ENCODE measurements at places on chromosomes 13 and 19.

DNA sequence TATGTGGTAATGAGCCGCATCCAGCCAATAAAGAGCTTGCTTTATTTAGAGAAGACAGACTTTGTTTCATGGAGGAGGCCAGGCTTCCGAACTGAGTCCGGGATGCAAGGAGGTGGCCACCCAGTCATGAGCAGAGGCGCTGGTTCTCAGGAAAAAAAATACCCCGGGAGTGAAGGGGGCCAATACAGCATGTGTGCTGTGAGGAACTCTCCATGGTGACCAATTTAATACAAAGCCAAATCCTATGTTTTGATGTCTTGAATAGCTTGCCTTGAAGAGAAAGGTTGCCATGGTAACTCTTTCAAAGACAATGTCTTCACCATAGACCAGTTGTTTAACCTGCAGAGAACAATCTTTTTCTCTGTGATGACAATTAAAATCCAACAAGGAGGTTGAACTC, 43.4 kb upstream of the PDCD5 start:
- no peak for DNase-seq

DNA sequence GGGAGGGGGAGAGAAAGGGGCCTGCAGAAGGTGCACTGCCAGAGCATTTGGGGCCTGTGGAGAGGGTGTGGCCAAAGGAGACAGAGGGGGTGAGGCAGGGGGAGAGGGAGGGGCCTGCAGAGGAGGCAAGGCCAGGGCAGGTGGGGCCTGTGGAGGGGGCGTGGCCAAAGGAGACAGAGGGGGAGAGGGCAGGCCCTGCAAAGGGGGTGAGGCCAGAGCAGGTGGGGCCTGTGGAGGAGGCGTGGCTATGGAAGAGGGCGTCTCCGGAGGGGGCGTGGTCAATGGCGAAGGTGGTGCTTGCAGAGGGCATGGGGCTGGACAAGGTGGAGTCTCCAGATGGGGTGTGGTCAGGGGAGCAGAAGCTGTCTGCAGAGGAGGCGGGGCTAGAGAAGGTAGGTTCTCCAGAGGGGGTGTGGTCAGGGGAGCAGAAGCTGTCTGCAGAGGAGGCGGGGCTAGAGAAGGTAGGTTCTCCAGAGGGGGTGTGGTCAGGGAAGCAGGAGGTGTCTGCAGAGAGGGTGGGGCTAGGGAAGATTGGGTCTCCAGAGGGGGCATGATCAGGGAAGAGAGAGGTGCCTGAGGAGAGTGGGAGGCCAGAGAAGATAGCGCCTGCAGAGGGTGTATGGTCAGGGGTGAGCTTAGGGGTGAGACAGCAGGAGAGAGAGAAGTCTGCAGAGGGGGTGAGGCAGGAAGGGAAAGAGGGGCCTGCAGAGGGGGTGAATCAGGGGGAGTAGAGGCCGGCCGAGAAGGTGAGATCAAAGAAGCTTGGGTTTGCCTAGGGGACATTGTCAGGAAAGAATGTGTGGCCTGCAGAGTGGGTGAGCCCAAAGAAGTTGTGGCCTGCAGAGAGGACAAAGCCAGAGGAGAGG, 3.4 kb downstream of the PRR36 start:
- no peak for DNase-seq

- no peak for DNase-seq
Measured at GRCh38 chr19:4811328-4812131, 20.0 kb downstream of the TICAM1 start.

DNA sequence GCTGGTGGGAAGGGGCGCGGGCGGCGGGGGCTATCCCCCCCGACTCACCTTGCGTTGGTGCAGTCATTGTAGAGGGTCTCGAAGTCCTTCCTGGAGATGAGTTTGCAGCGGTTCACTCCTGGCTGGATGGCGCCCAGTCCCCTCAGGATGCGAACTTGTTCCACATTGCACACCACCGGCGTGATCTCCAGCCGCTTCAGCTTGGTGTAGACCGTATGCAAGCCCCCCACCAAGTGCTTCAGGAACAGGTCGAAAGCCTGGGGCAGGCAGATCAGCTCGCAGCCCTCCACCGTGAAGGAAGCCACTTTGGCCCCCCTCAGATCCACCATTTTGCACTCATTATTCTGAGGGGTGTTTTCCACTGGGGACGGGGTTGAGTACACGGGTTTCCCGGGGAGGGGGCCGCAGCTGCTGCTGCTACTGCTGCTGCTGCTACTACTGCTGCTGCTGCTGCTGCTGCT, 1.1 kb downstream of the DACH1 start:
- no peak for DNase-seq

DNA sequence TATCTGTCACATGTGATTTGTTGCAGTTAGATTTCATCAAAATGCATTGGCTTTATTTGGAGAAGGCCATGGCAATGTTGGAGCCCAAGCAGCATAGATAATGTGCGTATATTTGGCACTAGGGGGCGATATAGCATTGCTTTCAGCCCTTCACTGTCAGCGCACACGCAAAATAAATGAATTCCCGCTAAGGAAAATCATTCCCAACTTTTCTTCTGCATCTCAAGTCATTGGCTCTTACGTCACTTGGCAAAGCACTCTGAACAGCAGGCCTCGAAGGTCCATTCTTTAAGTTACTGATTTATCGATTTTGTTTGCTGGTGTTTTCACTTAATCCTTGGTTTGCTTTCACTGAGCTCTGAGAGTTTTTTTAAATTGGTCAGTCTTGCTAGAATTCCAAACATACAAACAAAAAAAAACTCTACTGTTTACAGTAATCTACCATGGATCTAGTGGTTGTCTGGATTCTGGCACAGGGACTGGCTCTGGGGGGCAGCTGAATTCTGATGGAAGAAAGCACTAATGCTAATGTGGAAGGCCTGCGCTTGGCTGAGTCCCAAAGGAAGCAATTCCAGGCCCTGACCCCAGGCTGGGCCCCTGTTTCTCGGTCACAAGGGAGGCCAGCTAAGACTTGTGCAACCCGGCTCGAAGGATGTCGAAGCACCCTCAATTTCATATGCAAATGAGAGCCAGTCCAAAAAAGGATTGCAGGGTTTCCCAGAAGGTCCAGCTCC, 97.7 kb upstream of the IPO5 start:
- DNase-seq: peak; percentile 45

GRCh38 chr13:73772449-73773167, 361.6 kb downstream of the KLF12 start:
- DNase-seq: no peak

- no peak for DNase-seq
Measured at GRCh38 chr13:43333176-43333575, 309.8 kb downstream of the DNAJC15 start.

DNA sequence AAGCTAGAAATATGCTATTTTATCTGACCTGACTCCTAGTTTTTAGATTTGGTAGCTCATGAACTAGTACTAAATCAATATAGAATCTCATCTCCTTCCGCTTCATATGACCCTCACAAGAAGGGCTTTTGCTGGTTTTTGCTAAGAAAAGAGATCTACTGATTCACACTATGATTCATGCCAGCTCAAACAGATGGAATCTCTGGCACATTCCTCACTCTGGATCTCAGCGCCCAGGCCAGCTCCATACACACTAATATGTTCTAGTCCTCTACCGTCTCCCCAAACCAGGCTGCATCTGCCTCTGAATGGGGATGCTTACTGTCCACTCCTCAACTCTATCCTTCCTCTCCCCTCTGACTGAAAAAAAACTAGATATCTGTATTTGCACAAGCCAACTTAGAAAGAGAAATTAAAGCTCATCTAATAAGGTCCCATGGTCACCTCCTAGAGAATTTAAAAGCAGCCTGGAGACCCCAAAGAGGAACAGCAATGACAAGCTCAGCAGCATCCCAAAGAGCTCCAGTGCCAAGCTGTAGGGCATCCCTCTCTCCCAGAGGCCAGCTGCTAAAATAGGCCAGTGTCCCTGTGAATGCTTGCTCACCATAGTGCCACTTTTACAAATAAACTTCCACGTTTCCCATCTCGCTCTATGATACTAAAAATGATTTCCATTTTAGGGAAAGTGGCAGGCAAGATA, 74.9 kb downstream of the LHFPL6 start:
- DNase-seq: peak; percentile 78

- DNase-seq: no peak
Measured at GRCh38 chr13:85091631-85092234, 707.5 kb downstream of the SLITRK6 start.

DNA sequence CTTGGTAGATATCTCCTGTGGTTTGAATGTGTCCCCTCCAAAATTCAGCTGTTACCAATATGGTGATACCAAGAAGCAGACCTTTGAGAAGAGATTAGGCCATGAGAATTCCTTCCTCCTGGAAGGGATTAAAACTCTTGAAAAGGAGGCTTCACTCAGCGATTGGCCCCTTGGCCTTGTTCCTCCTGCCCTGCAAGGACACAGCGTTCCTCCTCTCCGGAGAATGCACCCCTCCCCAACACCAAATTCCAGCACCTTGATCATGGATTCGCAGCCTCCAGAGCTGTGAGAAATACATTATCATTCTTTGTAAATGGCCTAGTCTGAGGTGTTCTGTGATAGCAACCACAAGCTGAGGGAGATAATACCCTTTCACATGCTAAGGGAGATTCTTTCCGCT, 34.5 kb upstream of the ARHGEF7 start:
- DNase-seq: no peak

DNA sequence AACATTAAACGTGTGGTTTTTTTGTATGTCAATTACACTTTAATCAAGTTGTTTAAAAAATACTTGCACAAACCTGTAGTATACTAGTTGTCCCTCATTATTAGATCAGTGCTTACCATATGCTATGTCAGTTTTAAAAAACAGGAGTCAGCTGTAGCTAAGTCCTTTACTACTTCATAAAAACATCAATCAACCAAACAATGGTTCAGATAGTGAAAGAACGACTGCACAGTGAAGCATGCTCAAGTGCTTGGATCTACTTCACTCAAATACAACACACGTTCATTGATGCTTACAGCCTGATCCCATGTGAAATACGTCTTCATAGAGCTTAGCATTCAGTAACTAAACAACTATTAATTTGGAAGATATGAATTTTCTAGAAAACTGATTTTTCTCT, 225.0 kb downstream of the FGF14 start:
- DNase-seq: no peak

DNA sequence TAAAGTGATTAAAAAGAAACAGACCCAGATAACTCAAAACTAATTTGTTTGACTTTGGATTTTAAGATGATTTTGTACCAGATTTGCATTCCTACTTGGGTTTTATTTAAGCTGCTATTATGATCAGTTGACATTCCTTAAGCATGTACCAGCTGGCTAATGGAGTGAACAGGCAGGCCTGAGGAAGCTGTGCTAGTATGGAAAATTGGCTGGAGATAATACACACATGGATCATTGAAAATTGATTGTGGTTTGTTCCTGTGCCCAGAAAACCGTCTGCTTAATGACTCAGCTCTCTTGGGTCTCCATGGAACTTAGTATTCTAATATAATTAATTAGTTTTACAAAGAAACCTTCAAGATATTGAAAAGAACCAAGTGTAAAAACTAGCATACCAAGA, 22.6 kb downstream of the POLR1D start:
- peak; percentile 53 for DNase-seq

GRCh38 chr13:52851137-52851962, 2.9 kb upstream of the PCDH8 start:
- DNase-seq: no peak

- DNase-seq: no peak
Measured at GRCh38 chr13:70829748-70830147, 721.5 kb upstream of the KLHL1 start.

DNA sequence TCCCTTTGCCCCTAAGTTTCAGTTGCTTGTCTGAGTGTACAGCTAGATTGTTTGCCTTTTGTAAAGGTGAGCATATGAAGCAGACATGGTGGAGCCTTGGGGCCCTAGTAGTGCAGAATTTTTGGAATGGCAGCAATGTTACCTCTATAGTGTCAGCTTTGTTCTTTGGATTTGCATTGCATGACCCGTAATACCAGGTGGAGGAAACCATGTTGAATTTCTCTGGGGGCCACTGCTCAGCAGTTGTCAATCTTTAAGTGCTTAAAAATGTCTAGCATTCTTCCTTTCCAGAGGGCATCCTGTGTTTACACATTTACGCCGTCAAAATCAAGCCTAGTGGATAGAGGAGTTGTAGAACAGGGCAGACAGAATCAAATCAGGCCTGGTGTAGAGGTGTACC, 303.3 kb downstream of the ATP8A2 start:
- DNase-seq: no peak

GRCh38 chr19:16115301-16116039, 3.8 kb downstream of the RAB8A start:
- no peak for DNase-seq

GRCh38 chr13:109309625-109310363, 476.6 kb downstream of the IRS2 start:
- no peak for DNase-seq

- no peak for DNase-seq
Measured at GRCh38 chr13:110164706-110165105, 142.3 kb downstream of the COL4A1 start.

DNA sequence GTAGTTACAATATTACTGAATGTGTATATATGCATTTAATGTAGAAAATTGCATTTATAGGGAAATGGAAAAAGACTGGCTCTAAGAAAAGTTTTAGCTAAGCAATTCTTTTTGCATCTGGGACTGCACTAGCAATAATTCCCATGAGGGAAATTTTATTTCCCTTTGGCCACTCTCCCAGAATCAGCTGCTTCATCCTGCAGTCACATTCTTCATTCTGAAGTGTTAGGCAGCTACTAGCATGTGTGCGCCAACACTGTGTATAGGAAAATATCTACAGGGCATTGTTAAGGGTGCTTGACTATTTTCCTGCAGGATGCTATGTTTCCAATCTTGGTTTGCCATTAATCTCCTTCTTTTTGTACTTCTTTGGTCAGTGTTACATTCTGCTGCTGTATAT, 312.8 kb upstream of the PCDH20 start:
- DNase-seq: no peak

GRCh38 chr19:1511318-1512317, 1.2 kb downstream of the ADAMTSL5 start:
- DNase-seq: no peak

DNA sequence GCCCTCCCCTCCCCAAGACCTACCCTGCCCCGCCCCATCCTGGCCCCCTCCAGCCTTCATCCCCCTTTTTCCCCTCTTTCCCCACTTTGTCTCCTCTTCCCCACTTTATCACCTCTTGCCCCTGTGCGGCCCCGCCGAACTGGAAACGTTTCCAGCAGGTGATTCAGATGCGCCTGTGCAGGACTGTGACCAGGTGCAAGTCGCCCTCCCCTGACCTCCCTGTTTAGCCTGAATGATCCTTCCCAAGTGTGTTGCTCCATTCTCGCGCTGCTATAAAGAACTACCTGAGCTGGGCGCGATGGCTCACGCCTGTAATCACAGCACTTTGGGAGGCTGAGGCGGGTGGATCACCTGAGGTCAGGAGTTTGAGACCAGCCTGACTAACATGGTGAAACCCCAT, 25.9 kb downstream of the ZNF791 start:
- DNase-seq: no peak

GRCh38 chr19:7787141-7787540, 24.1 kb downstream of the CLEC4M start:
- no peak for DNase-seq

- no peak for DNase-seq
Measured at GRCh38 chr19:443005-443404, 17.8 kb downstream of the SHC2 start.
